Tibial nerve (tissue), 4 donors: ENCODE measurements at places on chromosomes 5 and 9. TPM values are rescaled to one million over a fixed set of nuclear protein-coding genes. Genes with fewer than 3 reads are reported as not detected.
A peak's percentile ranks its signal among the peaks of the same experiment; 100 is the strongest.

- H3K4me3 ChIP-seq: no peak overlapping the region
- H3K27me3 ChIP-seq: no peaks in the 10 kb centered on the region
- H3K27ac ChIP-seq: peak overlapping the region; percentile 33
- H3K36me3 ChIP-seq: no peaks in the 10 kb centered on the region
- no peak for DNase-seq
These were observed 255.3 kb downstream of the SYK start for GRCh38 chr9:91056917-91057316.

DNA sequence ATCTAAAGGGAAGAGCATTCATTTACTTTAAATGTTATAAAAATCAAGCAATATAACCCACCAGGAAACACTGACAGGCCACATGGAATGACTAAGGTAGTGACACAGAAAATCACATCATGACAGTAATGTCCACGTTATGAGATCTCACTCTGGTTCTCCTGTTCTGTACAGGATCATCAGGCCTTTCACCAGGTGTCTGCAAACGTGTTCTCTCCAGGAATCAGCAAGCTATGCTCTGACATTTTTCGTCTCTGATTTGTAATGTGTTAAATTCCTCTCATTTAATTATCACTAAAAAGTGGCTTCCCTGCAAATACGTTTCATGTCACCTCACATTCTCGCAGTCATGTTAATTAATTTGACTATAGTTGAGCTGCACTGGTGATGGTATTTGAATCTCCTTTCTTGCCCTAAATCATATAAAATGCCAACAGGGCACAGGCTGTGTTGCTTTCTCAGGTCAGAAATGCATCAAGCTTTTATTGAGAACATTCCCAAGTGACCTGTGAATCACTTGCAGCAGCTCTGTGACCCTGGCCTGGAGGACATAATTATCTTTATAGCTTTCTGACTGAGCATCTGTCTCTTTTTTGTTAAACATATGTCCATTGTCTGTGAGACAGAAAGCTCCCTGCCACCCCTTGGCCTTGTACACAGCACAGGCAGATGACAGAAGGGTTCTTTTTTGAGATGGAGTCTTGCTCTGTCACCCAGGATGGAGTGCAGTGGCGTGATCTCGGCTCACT lies 196.2 kb downstream of the DIRAS2 start:
- H3K27ac ChIP-seq: no peak overlapping the region
- H3K36me3 ChIP-seq: no peaks in the 10 kb centered on the region
- no peak overlapping the region for H3K4me3 ChIP-seq
- H3K27me3 ChIP-seq: no peaks in the 10 kb centered on the region
- H3K4me1 ChIP-seq: no peaks in the 10 kb centered on the region

PKD2L2 gene
- total RNA-seq: not detected

DNA sequence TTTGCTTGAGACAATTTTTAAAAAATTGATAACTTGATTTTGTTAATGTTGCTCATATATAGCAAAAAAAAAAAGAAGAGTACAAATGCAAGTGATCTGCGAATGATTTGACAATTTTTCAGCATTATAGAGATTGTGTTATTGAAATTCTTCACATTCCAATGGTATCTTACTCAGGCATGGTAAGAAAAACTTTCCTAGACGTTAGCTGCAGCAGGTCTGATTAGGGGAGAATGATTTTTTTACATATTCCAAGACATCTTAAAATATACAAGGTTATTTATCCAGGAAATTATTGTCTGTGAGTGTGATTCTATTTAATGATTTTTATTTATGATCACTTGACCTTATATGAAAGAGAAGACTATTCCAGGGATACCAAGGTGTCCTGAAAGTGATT lies 361.9 kb downstream of the MAT2B start:
- no peak for DNase-seq
- H3K4me3 ChIP-seq: no peak overlapping the region
- H3K27me3 ChIP-seq: no peaks in the 10 kb centered on the region
- no peak overlapping the region for H3K27ac ChIP-seq
- no peaks in the 10 kb centered on the region for H3K4me1 ChIP-seq

DNA sequence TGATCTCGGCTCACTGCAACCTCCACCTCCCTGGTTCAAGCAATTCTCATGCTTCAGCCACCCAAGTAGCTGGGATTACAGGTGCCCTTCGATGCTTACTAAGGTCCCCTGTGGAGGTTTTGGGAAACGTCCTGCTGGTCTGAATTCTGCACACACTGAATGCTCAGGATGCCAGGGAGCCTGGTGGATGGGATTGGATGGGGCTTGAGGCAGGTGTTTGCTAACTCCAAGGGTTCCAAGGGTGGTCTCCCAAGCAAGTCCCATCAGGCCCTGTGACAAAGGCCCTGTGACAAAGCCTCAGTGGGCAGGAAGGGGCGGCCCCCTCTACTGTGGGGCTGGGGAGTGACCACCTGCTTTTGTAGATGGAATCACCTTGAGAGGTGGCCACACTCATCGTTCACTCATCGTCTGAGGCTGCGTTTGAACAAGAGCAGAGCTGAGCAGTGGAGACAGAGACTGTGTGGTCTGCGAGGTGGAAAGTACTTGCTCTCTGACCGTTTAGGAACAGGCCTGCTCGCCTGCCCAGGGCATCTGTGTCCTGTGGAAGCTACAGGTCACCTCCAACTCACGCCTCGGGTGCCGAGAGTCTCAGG lies 40.2 kb downstream of the MRPL36 start:
- H3K4me3 ChIP-seq: no peak overlapping the region
- peaks cover 5% of the 10 kb centered on the region for H3K27me3 ChIP-seq
- no peak for DNase-seq
- H3K36me3 ChIP-seq: no peaks in the 10 kb centered on the region
- H3K27ac ChIP-seq: no peak overlapping the region
- no peaks in the 10 kb centered on the region for H3K4me1 ChIP-seq

DNA sequence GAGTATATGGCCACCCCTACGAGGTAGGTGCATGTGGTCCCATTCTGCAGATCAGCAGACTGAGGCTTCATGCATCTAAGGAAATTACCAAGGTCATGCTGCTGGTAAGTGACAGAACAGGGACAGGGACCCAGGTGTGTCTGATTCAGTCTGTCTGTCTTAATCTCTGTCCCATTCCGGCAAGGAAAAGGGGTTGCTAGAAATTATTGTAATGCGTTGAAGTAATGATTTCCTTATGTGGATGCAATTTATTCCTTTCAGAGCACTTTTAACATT lies 76.8 kb downstream of the AMBP start:
- H3K4me1 ChIP-seq: no peaks in the 10 kb centered on the region
- H3K36me3 ChIP-seq: no peaks in the 10 kb centered on the region
- H3K27me3 ChIP-seq: no peaks in the 10 kb centered on the region
- no peak overlapping the region for H3K4me3 ChIP-seq
- DNase-seq: peak; percentile 2

PCDHB11 gene
- 7.8 TPM for total RNA-seq

PSMD5 gene
- 37.5 TPM for total RNA-seq

CACFD1 gene
- total RNA-seq: 9.8 TPM

FBP2 gene
- total RNA-seq: not detected

DNA sequence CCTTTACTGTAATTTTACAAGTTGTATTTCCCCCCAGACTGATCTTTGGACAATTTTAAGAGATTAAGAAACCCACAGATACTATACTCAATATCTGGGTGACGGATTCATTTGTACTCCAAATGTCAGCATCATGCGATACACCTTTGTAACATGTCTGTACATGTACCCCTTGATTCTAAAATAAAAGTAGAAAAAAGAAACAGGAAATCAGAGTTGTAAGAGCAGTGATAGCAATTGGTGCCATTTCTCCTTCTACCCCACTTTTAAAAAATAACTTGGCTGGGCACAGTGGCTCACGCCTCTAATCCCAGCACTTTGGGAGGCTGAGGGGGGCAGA lies 116.9 kb downstream of the FGF1 start:
- no peaks in the 10 kb centered on the region for H3K27me3 ChIP-seq
- H3K36me3 ChIP-seq: no peaks in the 10 kb centered on the region
- H3K4me1 ChIP-seq: peaks cover 17% of the 10 kb centered on the region
- H3K4me3 ChIP-seq: no peak overlapping the region
- H3K27ac ChIP-seq: peak overlapping the region; percentile 43

NFIL3 gene
- total RNA-seq: 65.1 TPM

DNA sequence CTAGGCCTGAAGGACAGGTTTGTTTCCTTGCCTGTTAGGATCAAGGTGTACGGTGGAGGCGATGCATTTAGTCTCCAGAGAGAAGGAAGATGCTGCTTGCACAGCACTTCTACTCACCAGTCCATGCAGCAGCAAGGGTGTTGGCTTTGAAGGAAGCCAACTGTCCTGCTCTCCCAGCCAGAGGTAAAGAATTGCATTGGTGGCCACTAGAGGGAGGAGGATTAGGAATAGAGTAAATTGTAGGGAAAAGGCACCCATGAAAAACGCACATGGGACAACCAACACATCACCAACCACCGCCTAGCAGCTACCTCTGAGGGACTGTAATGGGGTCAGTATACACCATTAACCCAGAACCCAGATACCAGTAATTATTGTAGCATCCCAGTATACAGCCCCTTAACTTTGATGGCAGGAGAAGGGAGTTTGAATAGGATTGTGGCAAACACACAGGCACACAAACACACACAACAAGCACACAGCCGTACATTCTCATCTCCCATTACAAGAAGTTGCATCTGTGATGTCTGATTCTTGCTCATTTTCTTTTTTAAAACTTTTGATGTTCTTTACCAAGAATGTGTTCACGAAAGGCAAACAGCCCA lies 267.7 kb downstream of the ADAMTS6 start:
- DNase-seq: no peak
- no peak overlapping the region for H3K27ac ChIP-seq
- no peaks in the 10 kb centered on the region for H3K27me3 ChIP-seq

NMUR2 gene
- total RNA-seq: not detected

CATSPER3 gene
- 0.90 TPM for total RNA-seq

- no peaks in the 10 kb centered on the region for H3K36me3 ChIP-seq
- H3K27me3 ChIP-seq: no peaks in the 10 kb centered on the region
- H3K4me3 ChIP-seq: no peak overlapping the region
- DNase-seq: no peak
- no peak overlapping the region for H3K27ac ChIP-seq
- no peaks in the 10 kb centered on the region for H3K4me1 ChIP-seq
These were observed 49.7 kb upstream of the PLEKHG4B start for GRCh38 chr5:42250-42649.

- peak overlapping the region; percentile 25 for H3K27ac ChIP-seq
- peaks cover 25% of the 10 kb centered on the region for H3K4me1 ChIP-seq
- no peaks in the 10 kb centered on the region for H3K27me3 ChIP-seq
- H3K36me3 ChIP-seq: no peaks in the 10 kb centered on the region
- no peak for DNase-seq
- no peak overlapping the region for H3K4me3 ChIP-seq
These were observed 4.4 kb upstream of the COL5A1 start for GRCh38 chr9:134637241-134637640.

DNA sequence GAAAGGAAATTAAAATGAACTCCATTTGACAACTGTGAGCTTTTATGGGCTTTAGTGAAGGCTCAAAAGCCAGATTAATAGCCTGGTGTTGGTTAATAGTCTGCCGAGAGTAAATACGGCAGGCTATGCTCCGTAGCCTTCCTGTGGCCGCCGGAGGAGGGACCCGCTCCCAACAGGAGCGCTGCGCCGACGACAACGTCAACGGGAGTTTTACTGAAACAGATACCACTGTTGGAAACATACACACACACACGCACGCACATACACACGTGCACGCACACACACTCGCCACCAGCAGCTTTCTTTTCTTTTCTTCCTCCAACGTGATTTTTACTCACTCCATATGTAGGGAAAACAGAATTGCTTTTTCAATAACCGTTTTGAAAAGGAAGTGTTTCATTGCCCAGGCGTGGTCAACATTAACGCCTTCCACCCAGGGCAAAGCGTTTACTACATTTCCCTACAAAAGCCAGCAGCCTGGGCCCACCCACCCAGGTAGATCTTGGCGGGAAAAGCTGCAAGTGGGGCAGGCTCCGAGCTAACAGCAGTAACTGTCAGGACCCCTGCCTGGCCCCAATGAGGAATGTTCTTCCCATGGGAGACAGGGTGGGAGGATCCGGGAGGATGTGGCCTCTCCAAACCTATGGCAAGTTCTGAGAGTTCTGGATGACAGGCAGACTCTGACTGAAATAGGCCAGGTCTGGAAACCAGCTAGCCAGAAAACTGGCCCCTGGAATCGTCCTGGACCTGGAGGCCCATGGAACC lies 72.3 kb downstream of the PAX5 start:
- DNase-seq: no peak
- no peaks in the 10 kb centered on the region for H3K27me3 ChIP-seq
- peak overlapping the region; percentile 28 for H3K4me3 ChIP-seq

GRCh38 chr5:3329427-3329826 lies 266.2 kb upstream of the IRX1 start:
- no peaks in the 10 kb centered on the region for H3K4me1 ChIP-seq
- DNase-seq: no peak
- H3K4me3 ChIP-seq: no peak overlapping the region
- no peak overlapping the region for H3K27ac ChIP-seq

GRCh38 chr9:120369608-120370220 lies 210.3 kb downstream of the CDK5RAP2 start:
- H3K27ac ChIP-seq: no peak overlapping the region
- H3K27me3 ChIP-seq: no peaks in the 10 kb centered on the region
- DNase-seq: no peak
- no peaks in the 10 kb centered on the region for H3K36me3 ChIP-seq
- no peaks in the 10 kb centered on the region for H3K4me1 ChIP-seq

- H3K4me3 ChIP-seq: no peak overlapping the region
- no peak overlapping the region for H3K27ac ChIP-seq
- H3K4me1 ChIP-seq: no peaks in the 10 kb centered on the region
- no peaks in the 10 kb centered on the region for H3K27me3 ChIP-seq
These were observed 8.7 kb downstream of the APTX start for GRCh38 chr9:32992595-32993238.

DNA sequence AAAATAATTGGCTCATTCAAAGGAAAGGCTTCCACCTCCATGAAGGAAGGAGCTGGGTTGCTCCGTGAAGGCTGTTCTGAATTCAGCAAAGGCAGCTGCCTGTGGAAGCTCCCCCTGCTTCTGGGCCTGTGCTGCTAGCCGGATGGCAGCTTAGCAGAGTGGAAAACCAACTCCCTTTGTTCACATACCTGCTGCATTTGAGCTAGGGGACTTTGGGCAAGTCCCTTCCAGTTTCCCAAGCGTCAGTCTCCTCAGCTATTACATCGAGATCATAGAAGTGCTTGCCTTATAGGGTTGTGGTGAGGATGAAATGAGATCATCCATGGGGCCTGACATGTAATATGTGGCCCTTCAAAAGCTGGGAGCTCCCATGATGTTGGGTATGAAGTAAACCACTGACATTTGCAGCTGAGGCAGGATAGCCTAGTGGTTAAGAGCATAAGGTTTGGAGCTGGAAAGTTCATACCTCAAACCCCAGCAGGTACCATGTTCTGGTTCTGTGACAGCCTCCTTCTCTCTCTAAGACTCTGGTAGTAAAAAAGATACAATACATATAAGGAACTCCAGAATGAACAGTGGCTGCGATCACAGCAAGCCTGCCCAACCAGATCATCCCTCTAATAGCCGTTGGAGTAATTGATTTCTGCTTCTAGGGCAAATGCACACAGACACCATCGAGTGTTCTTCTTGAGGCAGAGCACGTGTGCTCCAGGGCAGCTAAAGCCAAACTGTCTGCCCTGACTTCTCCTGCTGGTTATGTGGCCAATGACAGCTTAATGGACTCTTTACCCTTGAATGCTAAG lies 11.0 kb upstream of the DENND1A start:
- no peak overlapping the region for H3K27ac ChIP-seq
- H3K27me3 ChIP-seq: no peaks in the 10 kb centered on the region
- no peak for DNase-seq
- H3K36me3 ChIP-seq: no peaks in the 10 kb centered on the region
- no peak overlapping the region for H3K4me3 ChIP-seq

C9orf85 gene
- 18.4 TPM for total RNA-seq

- DNase-seq: no peak
- H3K27ac ChIP-seq: peak overlapping the region; percentile 93
- H3K36me3 ChIP-seq: no peaks in the 10 kb centered on the region
These were observed 1.3 kb upstream of the NNT start for GRCh38 chr5:43601454-43602260.
